ENCODE measurements at places on chromosomes 12 and 14. TPM values are rescaled to one million over a fixed set of nuclear protein-coding genes. Genes with fewer than 3 reads are reported as not detected.

The CCDC60 gene
- total RNA-seq: not detected

The LPCAT3 gene
- 25.0 TPM for total RNA-seq

The LHX5 gene
- total RNA-seq: not detected

The VWF gene
- 183 TPM for total RNA-seq

The COA8 gene
- total RNA-seq: 39.4 TPM

The ENDOU gene
- 2.0 TPM for total RNA-seq

The DBX2 gene
- total RNA-seq: not detected

DNA sequence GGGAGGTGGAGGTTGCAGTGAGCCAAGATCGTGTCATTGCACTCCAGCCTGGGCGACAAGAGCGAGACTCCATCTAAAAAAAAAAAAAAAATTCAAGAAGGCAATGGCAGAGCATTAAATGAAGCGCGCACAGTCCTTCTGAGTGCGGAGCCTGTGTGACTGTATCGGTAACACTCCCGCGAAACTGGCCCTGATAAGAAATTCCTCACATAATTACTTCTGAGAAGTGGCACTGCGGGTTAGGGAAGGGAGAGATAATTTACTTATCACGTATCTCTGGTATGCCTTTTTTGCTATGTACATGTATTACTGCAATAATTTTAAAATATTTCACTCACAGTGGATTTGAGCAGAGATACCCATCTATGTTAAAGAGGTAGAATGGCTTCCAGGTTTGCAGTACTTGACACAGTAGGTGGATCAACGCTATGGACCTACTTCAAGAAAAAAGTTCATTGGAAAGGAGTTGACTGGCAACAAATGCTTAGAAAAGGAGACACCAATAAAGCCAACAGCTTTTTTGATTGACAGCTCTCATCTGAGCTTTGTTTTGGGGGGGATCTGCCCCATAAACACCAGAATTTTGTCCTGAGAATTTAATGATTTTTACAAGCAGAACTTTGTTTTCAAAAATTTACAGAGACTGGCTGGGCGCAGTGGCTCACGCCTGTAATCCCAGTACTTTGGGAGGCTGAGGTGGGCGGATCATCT is 29.2 kb upstream of the SPTLC2 start:
- H3K36me3 ChIP-seq: no peaks in the 10 kb centered on the region
- no peak for DNase-seq
- H3K27ac ChIP-seq: no peak overlapping the region
- H3K4me1 ChIP-seq: peaks cover 18% of the 10 kb centered on the region
- no peak overlapping the region for H3K4me3 ChIP-seq
- H3K27me3 ChIP-seq: no peaks in the 10 kb centered on the region

DNA sequence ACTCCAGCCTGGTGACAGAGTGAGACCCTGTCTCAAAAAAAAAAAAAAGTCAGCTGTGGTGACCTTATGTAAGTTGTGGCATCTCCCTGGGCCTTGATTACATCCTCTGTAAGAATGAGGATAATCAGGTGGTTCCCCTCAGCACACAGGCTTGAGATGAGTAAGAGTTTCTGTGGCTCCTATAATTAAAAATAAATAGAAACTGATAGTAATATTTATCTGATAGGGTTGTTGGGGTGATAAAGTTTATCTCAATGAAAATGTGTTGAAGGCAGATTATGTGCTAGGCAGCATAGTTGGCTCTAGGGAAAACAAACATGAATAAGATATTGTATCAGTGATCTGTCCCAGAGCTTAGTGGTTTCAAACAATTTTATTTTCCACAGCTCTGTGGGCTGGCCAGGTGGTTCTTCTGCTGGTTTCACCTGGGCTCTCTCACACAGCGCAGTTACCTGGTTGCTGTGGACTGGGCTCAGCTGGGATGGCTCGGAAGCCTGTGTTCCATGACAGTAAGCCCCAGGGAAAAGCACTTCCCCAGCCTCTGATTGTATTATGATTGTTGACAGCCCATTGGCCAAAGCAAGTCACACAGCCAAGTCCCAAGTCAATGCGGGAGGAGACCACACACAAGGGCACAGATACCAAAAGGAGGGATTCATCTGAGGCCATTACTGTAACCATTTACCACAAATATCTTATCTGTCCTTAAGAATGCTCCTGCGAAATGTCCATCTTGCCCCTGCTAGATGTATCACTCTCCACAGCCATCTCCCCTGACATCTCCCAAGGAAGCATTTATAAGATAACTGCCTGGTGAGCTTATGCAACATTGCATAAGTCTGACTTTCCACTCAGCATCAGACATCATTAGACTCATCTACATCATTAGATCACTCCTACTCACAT is 151.7 kb downstream of the NUAK1 start:
- H3K27ac ChIP-seq: no peak overlapping the region
- no peaks in the 10 kb centered on the region for H3K36me3 ChIP-seq
- no peak for DNase-seq

GRCh38 chr12:20546267-20546666 is 148.9 kb upstream of the SLCO1C1 start:
- no peak for DNase-seq
- H3K27me3 ChIP-seq: no peaks in the 10 kb centered on the region
- H3K36me3 ChIP-seq: no peaks in the 10 kb centered on the region

GRCh38 chr14:42316693-42317092 is 710.0 kb downstream of the LRFN5 start:
- no peak for DNase-seq
- H3K27me3 ChIP-seq: no peaks in the 10 kb centered on the region
- H3K36me3 ChIP-seq: no peaks in the 10 kb centered on the region
- H3K4me1 ChIP-seq: no peaks in the 10 kb centered on the region

- H3K4me1 ChIP-seq: no peaks in the 10 kb centered on the region
- H3K27ac ChIP-seq: no peak overlapping the region
- H3K4me3 ChIP-seq: no peak overlapping the region
Measured at GRCh38 chr12:122235741-122236140, 9.9 kb upstream of the DIABLO start.

GRCh38 chr12:59298296-59298695 is 297.5 kb upstream of the SLC16A7 start:
- H3K4me3 ChIP-seq: no peak overlapping the region
- H3K27ac ChIP-seq: no peak overlapping the region
- no peak for DNase-seq
- H3K4me1 ChIP-seq: no peaks in the 10 kb centered on the region
- no peaks in the 10 kb centered on the region for H3K27me3 ChIP-seq
- H3K36me3 ChIP-seq: no peaks in the 10 kb centered on the region

DNA sequence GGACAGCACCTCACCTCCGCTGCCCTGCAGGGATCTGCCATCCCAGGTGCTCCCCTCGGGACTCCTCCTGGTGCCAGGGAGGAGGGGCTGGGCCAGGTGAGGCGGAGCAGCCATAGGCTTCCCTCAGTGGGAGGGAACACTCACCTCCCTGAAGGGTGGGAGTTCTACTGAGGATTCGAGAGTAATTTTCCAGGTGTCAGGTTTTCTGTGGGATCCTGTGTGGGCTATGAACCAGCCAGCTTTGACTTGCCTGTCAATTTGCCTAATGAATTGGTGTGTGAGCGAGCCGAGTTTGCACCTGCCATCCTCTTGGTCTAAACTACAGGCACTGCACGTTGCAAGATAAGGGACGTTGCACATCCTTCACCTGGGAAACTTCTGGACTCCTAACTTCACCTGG is 50.3 kb downstream of the NOC4L start:
- H3K4me1 ChIP-seq: peaks cover 14% of the 10 kb centered on the region
- H3K27me3 ChIP-seq: peaks cover 6% of the 10 kb centered on the region
- DNase-seq: no peak
- H3K4me3 ChIP-seq: no peak overlapping the region
- H3K36me3 ChIP-seq: no peaks in the 10 kb centered on the region
- H3K27ac ChIP-seq: no peak overlapping the region

GRCh38 chr12:14416658-14417057 is 51.2 kb downstream of the ATF7IP start:
- no peaks in the 10 kb centered on the region for H3K27me3 ChIP-seq
- DNase-seq: no peak
- no peak overlapping the region for H3K4me3 ChIP-seq
- peaks cover 47% of the 10 kb centered on the region for H3K4me1 ChIP-seq
- H3K27ac ChIP-seq: no peak overlapping the region

- no peak for DNase-seq
- H3K4me1 ChIP-seq: peaks cover 32% of the 10 kb centered on the region
- no peak overlapping the region for H3K4me3 ChIP-seq
- H3K36me3 ChIP-seq: no peaks in the 10 kb centered on the region
- no peak overlapping the region for H3K27ac ChIP-seq
- H3K27me3 ChIP-seq: no peaks in the 10 kb centered on the region
Measured at GRCh38 chr14:81511111-81511904, 22.3 kb downstream of the SEL1L start.

- no peaks in the 10 kb centered on the region for H3K4me1 ChIP-seq
- no peak for DNase-seq
- no peak overlapping the region for H3K27ac ChIP-seq
- H3K36me3 ChIP-seq: no peaks in the 10 kb centered on the region
- no peaks in the 10 kb centered on the region for H3K27me3 ChIP-seq
Measured at GRCh38 chr12:74790931-74791330, 253.3 kb downstream of the ATXN7L3B start.

- H3K27me3 ChIP-seq: no peaks in the 10 kb centered on the region
- no peak for DNase-seq
- no peak overlapping the region for H3K27ac ChIP-seq
- H3K4me1 ChIP-seq: no peaks in the 10 kb centered on the region
- H3K4me3 ChIP-seq: no peak overlapping the region
Measured at GRCh38 chr12:47231456-47231855, 151.7 kb upstream of the AMIGO2 start.

- H3K36me3 ChIP-seq: no peaks in the 10 kb centered on the region
- no peak overlapping the region for H3K27ac ChIP-seq
- H3K4me3 ChIP-seq: no peak overlapping the region
- H3K27me3 ChIP-seq: no peaks in the 10 kb centered on the region
- peaks cover 9% of the 10 kb centered on the region for H3K4me1 ChIP-seq
Measured at GRCh38 chr14:101197595-101198397, 294.3 kb upstream of the RTL1 start.

DNA sequence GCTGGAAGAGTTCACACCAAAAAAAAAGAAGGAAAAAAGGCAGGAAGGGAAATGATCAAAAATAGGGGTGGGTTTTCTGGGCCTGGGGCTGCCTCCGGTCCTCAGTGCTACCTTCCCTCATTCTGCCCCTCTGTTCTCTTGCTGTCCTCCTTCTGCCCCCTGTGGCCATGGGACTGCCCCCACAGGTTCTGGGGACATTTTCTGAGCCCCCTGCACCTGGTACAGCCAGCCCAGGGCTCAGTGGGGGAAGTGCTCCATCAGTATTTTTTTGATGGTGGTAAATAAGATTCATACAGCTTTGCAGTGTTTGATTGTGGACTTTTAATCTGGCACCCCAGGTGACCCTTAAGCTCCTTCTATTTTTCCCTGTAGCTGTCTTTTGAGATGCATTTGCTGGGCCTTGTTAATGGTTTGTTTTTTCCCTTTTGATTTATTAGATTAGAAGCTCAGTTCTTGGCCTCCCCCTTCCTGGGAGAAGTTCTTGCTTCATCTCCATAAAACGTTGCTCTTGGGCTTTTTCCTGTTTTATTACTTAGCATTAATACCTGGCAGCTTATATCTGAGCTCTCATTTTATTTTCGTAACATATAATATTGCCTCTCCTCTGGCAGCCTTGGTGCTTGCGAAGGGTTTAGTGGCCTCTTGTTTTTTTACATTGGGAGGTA is 43.1 kb downstream of the CHST11 start:
- H3K4me3 ChIP-seq: no peak overlapping the region
- no peak for DNase-seq
- peaks cover 8% of the 10 kb centered on the region for H3K4me1 ChIP-seq
- no peak overlapping the region for H3K27ac ChIP-seq

DNA sequence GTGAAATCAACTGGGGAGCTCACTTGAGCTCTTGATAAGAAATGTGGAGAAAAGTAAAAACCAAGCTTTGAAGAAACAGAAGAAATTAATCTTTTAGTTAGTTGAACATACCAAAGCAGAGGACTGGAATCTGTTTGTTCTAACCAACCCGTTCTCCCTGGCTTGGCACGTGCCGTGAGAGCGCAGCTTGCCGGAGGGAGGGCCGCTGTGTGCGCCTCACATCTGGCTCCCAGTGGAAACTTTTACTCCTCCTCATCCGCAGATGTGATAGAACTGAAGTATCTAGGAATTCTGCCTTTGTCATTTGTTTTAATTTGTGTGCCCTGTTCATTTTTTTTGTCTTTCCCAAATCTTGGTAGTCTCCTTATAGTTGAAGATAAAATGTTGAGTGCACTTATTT is 64.9 kb downstream of the DDX51 start:
- H3K4me1 ChIP-seq: peaks cover 5% of the 10 kb centered on the region
- DNase-seq: no peak
- H3K36me3 ChIP-seq: peaks cover 34% of the 10 kb centered on the region
- H3K27ac ChIP-seq: no peak overlapping the region
- H3K27me3 ChIP-seq: no peaks in the 10 kb centered on the region

- peaks cover 30% of the 10 kb centered on the region for H3K4me1 ChIP-seq
- H3K36me3 ChIP-seq: no peaks in the 10 kb centered on the region
- no peak overlapping the region for H3K4me3 ChIP-seq
Measured at GRCh38 chr12:97748298-97748697, 285.7 kb downstream of the RMST start.

- no peaks in the 10 kb centered on the region for H3K27me3 ChIP-seq
- DNase-seq: no peak
- peak overlapping the region; percentile 74 for H3K27ac ChIP-seq
- H3K4me1 ChIP-seq: peaks cover 29% of the 10 kb centered on the region
- H3K36me3 ChIP-seq: no peaks in the 10 kb centered on the region
Measured at GRCh38 chr12:32535288-32535999, 136.1 kb downstream of the FGD4 start.

GRCh38 chr12:32397696-32398095 is 1.7 kb upstream of the FGD4 start:
- DNase-seq: no peak
- H3K27ac ChIP-seq: no peak overlapping the region
- peaks cover 5% of the 10 kb centered on the region for H3K4me1 ChIP-seq
- no peaks in the 10 kb centered on the region for H3K27me3 ChIP-seq
- H3K4me3 ChIP-seq: no peak overlapping the region

DNA sequence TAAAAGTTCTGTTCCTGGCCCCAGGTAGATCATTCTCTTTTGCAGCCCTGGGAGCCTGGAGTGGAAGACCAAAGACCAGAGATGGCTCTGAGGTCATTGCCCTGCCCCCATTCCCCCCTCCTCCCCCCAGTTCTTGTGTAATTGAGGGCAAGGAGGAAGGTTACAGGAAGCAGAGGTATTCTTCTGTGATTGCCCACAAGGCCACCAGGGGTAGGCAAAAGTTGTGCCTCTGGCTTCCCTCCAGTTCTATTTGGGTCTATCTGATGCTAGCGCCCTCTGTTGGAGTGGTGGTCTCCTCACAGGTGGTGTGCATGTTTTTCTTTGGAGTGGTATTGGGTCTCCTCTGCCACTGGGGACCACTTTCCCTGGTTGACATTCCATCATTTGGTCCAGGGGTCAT is 41.2 kb upstream of the CRY1 start:
- no peak for DNase-seq
- H3K4me3 ChIP-seq: no peak overlapping the region
- H3K27ac ChIP-seq: no peak overlapping the region
- H3K36me3 ChIP-seq: no peaks in the 10 kb centered on the region
- H3K4me1 ChIP-seq: no peaks in the 10 kb centered on the region
- no peaks in the 10 kb centered on the region for H3K27me3 ChIP-seq

GRCh38 chr12:4296751-4297150 is 23.2 kb downstream of the CCND2 start:
- no peak overlapping the region for H3K4me3 ChIP-seq
- H3K36me3 ChIP-seq: peaks cover 14% of the 10 kb centered on the region
- no peaks in the 10 kb centered on the region for H3K27me3 ChIP-seq
- H3K27ac ChIP-seq: no peak overlapping the region
